ENCODE measurements at places on chromosomes 3 and 15.

DNA sequence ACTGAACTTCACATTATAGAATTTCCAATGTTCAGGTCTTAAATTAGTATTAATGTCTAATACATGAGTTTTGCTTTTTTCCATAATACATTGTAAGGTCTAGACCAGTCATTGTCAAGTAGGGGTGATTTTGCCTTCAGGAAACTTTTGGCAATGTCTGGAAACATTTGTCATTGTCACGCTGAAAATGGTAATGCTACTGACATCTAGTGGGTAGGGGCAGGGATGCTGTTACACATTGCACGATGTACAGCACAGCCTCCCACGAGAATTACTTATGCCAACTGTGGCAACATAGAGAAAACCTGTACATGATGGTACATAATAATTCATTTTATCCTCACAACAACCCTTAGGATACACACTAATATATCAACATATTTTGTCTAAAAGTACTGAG is 384.1 kb downstream of the CADM2 start:
- no peak for DNase-seq

DNA sequence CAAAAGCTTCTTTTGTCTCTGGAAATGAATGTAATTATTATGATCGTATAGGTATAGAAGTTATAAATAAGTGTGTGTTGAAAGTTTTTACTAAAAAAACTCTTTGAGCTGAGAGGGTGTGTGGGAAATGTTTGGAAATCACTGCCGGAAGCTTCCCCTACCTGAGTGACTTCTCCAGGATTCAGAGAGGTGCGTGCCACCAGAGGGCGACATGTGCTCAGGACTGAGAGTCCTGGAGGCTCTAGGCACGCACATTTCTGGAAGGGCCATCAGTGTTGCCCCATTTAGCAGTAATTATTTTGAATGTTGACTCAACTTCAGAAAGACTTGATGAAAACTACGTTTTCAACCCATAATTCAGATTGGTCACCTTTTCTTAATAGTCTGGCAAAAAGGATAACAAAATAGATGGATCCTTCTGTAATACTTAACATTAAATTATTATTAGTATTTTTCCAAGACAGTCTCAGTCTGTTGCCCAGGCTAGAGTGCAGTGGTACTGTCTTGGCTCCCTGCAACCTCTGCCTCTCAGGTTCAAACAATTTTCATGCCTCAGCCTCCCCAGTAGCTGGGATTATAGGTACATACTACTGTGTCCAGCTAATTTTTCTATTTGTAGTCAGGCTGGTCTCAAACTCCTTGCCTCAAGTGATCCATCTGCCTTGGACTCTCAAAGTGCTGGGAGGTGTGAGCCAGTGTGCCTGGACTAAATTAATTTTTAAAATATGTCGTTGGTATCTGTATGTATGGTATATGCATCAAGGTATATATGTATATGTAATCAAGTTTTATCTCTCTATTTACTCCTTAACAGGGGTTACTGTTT is 34.5 kb downstream of the GPR171 start:
- peak; percentile 69 for DNase-seq

DNA sequence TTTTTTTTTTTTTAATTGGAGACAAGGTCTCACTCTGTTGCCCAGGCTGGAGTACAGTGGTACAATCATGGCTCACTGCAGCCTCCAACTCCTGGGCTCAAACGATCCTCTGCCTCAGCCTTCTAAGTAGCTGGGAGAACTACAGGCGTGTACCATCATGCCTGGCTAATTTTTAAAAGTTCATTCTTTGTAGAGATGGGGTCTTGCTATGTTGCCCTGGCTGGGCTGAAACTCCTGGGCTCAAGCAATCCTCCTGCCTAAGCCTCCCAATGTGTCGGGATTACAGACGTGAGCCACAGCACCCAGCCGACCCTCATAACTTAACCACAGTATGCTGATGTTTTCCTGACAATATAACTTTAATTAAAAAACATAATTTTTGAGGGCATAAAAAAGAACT is 24.3 kb downstream of the IL17RD start:
- no peak for DNase-seq

GRCh38 chr15:66907826-66908743 is 157.3 kb upstream of the SMAD3 start:
- no peak for DNase-seq

- DNase-seq: no peak
These were observed 192.8 kb upstream of the ST8SIA2 start for GRCh38 chr15:92200891-92201290.

DNA sequence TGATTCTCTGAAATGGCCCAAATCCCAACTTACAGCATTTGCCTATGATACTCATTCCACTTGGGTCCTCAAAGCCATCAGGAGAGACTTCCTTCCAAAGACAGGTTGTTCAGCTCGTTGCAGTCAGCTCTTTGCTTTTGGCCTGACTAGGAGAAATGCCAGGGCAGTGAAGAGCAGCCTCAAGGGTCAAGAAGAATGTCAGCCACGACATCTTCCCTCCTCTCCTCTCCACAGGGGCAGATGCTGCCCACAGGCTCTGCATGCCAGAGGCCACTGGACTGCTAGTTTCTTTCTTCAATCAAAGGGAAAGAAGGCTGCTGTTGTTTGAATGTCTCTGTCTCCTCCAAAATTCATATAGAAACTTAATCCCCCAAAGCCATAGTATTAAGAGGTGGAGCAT is 201.7 kb upstream of the PFN2 start:
- no peak for DNase-seq

GRCh38 chr3:192261135-192261534 is 466.2 kb downstream of the FGF12 start:
- no peak for DNase-seq

DNA sequence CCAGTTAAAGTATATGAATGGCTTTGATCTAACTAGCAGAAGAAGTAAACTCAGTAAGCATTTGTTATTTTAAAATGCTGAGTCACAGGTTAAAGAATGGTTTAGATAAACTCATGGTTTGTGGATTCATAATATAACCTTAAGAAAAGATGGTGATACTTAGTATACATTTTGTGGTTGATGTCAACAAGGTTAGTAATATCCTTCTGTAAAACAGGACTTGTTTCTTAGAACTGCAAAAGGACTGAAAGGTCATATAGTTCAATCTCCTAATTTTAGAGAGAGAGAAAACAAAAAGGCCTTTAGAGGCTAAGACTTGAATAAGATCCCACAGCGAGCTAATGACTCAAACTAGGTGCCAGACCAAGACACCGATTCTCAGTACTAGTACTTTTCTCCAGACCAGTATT is 50.0 kb downstream of the STRIT1 start:
- no peak for DNase-seq
